ENCODE measurements at places on chromosomes 5 and 9.
A peak's percentile ranks its signal among the peaks of the same experiment; 100 is the strongest.

DNA sequence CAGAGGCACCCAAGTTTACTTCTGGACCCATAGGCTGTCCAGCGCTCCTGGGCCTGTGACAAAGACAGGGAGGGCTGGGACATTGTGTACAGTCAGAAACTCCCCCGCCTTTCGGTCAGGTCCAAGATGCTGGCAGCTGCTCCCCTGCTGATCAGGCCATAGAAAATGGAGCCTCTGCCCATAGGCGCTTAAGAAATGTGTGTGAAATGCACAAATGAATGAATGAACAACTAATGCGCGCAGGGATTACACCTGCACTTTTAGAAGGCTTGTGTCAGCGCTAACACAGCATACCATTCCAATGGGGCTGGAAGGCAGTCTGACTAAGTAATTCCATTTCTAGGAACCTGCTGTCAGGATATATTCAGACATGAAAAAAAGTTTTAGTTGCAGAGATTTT, 16.3 kb downstream of the PTPN3 start:
- no peak for DNase-seq

DNA sequence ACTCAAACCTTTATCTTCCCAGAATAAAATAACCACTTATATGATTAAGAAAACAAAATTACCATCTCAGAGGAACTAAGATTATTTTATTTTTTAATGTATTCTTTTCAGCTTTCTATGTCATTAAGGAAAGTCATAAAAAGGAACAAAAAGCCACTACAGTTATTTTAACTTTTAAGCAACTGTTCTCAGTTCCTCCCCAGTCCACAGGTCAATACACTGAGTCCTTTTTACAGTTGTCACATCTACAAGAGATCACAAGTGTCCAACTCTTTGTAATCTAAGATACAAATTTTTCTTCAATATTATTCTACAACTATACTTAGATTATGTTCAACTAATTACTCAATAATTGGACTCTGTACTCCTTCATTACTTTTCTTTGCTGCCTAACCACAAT, 782.8 kb upstream of the ACO1 start:
- no peak for DNase-seq

DNA sequence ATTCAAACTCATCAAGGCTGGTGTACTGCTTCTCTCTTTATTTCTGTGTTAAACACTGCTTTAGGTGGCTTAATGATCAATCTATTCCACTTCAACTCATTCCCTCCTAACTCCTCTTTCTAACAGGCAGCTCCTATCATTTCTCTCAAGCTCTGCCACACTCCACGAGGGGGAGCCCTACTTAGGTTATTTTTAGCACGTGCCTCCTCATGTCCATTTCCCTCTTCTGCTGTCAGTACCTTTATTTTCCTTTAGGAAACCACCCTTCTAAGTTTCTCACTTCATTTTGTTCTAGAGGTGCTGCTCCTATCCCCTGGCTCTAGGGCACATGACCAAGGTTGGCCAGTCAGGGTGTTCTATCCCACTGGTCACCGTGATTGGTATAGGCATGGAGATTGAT, 6.7 kb upstream of the BRINP1 start:
- DNase-seq: no peak

DNA sequence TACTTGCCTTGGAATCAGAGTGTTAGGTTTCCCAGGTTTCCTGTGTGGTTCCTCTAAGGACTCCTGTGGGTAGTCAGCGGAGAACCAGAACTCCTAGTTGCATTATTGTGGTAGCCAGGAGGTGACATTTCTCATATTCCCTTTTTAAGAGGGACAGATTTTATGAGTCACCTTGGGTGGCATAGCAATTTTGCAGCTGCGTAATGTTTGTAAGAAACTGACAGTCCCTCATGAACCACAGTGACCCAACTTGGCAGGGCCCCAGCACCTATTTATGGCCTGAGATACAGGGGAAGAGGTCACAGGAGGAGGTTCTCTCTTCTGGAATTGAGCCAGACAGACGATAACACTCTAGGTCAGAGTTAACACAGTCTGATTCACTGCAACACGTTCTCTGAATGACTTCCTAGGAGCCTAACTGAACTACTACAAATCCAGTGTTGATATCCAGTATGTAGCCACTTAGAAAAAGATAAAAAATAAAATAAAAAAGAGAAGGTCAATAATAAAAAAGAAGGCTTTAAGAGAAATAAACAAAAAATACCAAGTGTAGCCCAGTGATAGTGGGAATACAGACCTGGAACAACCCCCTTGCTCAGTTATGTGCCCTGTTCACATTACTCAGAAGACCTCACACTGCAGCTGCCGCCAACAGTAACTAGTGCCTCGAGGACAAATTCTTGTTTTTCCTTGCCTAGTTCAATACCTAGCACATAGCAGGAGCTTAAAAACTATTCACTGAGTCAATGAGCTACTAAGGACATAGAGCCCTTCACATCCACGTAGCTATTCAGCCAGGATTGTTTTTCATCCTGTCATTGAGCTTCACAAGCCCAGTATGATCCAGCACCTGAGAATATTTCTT, 50.7 kb upstream of the VLDLR start:
- peak; percentile 51 for DNase-seq

GRCh38 chr9:107094370-107094769, 188.7 kb upstream of the RAD23B start:
- no peak for DNase-seq

DNA sequence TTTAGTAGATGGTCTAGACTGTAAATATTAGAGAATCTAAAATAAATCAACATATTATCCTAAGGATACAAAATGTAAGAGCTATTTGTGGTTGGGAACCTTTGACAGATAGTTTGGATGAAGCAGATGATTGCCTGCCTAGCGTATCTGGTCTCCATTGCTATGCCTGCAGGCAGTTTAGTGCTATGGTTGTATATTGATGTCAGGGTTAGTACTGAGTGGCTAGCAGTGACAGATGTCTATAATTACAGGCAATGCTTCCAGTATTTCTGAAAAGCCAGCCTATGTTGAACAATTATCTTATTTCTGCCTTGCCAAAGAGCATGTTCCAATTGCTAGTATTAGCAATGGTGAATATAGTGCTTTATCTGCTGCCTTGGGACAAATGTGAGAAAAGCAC, 151.3 kb upstream of the TLX3 start:
- no peak for DNase-seq

Data from pons (tissue), 1 donor.